ENCODE measurements at places on chromosomes 6 and 20.

- DNase-seq, result no peak
Measured at GRCh38 chr6:98579079-98579478, 255.3 kb upstream of the POU3F2 start.

DNA sequence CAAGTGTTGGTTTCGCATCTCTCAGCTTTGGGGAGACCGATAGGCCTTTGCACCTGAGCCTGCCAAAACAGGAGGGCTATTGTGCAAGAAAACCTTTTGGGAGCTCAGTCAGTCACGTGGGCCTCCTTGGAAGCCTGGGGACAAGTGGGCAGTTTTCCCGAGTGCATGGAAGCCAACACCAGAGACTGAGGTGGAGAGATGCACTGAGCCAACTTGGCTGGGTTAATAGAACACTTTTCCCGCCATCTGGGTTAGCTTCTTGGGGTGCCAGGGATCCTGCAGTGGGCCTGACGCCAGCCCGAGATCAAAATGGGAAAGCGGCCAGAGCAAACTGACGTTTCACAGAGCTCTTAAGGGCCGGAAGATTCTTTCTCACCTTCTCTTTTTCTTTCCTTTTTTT lies 2.8 kb upstream of the OOEP start:
- DNase-seq, result no peak

DNA sequence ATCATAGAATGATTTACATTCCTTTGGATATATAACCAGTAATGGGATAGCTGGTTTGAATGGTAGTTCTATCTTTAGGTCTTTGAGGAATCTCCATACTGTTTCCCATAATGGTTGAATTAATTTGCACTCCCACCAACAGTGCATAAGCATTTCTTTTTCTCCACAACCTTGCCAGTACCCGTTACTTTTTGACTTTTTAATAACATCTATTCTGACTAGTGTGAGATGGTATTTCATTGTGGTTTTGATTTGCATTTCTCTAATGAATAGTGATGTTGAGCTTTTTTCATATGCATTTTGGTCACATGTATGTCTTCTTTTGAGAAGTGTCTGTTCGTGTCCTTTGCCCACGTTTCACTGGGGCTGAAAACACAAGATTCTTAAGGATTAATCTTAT lies 107.3 kb downstream of the TINAG start:
- no peak for DNase-seq

DNA sequence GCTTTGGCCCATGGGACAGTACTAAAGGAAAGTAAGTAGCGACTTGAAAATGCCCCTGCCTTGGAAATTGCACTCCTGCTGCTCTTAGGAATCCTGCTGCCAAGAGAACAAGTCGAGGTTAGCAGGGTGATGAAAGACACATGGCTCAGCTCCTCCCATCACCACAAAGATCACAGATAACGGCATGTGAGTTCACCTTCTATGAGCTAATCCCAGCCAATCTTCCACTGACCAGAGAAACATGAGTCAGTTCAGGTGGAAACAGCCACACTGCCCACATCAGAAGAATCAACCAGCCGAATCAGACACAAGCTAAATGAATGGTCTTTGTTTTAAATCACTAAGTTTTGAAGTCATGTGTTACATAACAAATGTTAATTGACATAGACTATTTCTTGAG lies 106.3 kb downstream of the PRKN start:
- no peak for DNase-seq

- peak; percentile 27 for DNase-seq
Measured at GRCh38 chr6:111087871-111088667, 766 bp downstream of the SLC16A10 start.

DNA sequence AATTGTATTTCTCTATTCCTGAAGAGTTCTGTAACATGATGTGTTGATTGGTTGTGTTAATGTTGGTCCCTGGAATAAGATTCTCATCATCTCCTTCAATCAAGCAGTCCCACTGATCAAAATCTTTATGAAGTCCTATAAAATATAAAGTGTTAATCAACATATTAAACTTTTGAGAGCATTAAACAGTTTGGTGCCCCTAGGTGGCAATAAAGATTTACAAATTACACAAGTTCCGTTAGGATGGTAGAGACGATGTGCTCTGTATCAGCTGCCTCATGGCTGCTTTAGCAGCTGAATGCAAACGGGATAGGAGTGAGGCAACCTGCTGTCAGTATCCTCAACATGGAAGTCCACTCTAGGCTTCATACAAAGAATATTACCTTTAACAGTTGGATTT lies 16.9 kb downstream of the TDRD6 start:
- no peak for DNase-seq

- DNase-seq, result no peak
Measured at GRCh38 chr6:49540614-49541013, 9.9 kb upstream of the C6orf141 start.

DNA sequence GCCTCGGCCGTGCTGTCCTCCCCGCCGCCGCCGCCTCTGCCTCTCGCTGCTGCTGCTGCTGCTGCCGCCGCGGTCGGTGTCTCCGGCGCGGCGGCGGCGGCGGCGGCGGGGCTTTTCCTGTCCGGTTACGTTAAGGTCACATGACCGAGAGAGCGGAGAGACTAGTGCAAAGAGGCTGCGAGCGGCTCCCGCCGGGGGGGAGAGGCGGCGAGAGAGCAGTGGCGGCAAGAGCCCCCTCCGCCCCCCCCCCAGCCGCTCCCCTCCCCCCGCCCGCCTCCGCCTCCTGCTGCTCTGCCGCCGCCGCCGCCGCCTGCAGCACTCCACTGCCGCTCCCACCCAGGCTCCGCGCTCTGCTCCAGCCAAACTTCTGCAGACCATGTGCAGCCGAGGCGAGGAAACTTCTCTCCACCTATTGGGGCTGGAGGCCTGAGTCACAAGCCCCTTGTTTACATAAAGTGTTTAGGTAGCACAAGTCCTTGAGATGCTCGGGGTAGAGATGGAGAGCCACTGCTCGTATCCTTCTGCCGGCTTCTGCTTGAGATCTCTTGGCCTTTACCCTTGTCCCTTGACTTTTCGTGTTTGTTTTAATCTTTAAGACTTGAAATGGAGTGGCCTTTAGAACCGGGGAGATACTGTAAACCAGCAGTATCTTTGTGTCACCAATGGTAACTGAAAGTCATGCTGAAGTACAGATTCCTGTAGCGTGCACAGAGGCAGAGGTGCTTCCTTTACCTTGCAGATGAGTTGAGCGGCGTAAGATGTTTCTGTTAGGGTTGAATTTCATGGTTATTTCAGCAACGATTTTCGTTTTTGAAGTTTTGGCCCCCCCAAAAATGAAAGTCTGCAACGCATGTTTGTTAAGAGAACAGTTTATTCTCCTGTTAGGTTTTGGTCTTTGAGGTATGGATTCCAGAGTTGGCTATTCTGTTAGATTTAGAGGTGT lies at the start of gene ZBTB2:
Gene ZBTB2, minus strand, starts transcription at position 89 of the 943 bp plus-strand sequence. CDS start 17,922 bp downstream, outside the sequence.
- no peak for DNase-seq

DNA sequence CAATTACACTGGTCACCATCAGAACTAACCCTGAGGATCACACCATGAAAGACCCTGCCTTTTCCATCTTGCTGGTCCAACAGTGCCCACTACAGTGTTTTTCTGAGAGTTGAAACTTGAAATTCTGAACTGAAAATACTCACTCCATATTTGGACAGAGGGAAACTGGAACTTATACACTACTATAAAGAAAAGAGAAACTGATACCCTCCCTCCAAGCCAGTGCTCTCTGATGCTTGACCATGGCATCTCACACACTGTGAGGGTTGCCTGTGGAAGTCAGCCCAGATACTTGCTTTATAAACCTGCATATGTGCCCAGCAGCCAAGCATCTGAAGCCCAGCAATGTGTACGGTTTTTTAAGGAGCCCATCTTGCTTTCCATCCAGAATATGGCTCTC lies 108.7 kb downstream of the FOXA2 start:
- DNase-seq, result no peak

DNA sequence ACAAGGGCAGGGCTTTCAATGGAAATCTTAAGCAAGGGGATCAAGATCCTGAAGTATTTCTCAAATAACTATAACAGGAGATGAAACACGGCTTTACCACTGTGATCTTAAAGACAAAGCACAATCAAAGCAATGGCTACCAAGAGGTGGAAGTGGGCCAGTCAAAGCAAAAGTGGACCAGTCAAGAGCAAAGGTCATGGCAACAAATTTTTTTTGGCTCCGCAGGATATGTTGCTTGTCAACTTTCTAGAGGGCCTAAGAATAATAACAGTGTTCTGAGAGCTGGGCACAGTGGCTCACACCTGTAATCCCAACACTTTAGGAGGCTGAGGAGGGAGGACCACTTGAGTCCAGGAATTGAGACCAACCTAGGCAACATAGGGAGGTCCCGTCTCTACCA lies 54.1 kb downstream of the ILRUN start:
- no peak for DNase-seq

DNA sequence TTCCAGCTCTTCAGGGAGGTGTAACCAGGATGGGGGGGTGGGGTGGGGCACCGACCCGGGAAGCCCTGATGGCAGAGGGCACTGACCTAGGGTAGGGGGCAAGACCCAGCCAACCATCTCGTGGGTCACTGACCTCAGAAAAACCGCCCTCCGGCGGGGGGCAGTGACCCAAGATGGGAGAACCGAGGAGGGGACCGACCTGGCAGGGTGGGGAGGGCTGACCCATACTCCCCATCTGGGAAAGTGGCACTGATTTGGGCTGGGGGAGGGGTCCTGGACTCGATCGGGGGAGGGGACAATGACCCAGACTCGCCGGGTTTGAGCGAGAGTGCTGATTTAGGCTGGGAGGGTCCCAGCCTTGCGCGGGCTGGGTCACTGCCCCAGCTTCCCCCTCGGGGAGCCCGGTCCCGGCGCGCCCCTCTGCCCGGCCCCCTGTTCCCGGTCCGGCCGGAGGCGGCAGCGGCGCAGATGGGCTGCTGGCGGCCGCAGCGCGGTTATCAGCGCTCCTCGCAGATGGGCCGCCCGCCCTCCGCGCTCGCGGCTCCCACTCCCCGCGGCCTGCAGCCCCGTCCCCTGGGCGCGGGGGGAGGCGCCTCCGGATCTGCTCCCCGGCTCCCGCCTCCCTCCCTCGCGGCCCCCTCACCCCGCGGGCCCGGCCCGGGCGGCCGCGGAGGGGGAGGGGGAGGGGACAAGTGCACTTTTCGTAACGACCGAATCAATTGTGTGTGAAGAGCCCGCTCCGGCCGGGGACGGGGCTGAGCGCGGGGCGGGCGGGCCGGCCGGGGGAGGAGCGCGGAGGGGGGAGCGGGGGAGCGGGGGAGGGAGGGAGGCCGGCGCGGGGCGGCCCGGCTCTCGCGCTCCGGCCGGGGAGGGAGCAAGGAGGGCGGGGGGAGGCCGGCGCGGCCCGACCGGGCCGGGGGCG lies 2.2 kb downstream of the NOL4L start:
- DNase-seq, result no peak

- DNase-seq, result no peak
Measured at GRCh38 chr6:33779895-33780294, 9.0 kb downstream of the LEMD2 start.

DNA sequence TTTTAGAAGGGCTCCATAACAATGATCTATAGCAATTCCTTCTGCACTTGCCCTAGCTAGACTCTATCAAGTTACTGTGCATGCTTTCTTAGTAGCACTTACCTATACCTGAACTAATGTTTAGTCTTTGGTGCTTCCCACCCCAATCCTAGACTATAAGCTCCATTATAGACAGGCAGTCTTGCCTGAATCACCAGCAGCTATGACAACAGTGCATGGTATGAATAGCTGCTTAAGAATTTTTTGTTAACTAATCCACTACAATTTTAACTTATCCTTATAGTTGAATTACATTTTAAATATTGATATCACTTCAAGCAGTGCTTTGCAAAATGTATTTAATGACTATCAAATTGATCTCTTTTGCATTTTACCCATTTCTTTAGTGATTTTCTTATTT lies 164.3 kb downstream of the RPS12 start:
- DNase-seq, result no peak

- DNase-seq, result peak; percentile 51
Measured at GRCh38 chr6:13873288-13874190, 51.2 kb upstream of the RNF182 start.

- DNase-seq, result no peak
Measured at GRCh38 chr6:154649721-154650120, 83.5 kb upstream of the SCAF8 start.

GRCh38 chr20:16553684-16554083 lies 19.6 kb downstream of the KIF16B start:
- DNase-seq, result no peak

GRCh38 chr20:43554369-43554768 lies 4.5 kb upstream of the SGK2 start:
- no peak for DNase-seq

DNA sequence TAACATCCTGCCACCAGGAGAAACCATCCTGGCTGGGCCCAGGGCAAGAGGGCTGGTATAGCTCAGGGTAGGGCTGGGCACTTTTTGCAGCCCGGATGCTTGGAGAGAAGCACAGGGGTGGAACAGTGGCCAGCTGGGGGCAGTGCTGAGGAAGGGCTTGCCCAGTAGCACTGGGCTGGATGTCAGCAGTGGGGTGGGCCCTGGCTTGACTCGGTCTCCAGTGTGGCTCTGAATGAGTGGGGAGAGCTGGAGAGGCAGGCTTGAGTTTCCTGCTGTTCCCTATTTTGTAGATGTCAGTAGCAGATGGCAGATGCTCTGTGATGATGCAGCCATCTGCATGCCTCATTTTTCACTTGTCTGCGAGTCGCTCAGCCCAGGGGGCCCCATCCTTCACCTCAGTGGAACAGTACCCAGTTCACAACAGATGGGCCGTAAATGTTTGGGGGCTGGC lies 56.3 kb upstream of the TULP1 start:
- no peak for DNase-seq

GRCh38 chr6:128803911-128804310 lies 79.0 kb upstream of the LAMA2 start:
- no peak for DNase-seq

GRCh38 chr20:53657732-53658131 lies 64.1 kb upstream of the ZNF217 start:
- no peak for DNase-seq

DNA sequence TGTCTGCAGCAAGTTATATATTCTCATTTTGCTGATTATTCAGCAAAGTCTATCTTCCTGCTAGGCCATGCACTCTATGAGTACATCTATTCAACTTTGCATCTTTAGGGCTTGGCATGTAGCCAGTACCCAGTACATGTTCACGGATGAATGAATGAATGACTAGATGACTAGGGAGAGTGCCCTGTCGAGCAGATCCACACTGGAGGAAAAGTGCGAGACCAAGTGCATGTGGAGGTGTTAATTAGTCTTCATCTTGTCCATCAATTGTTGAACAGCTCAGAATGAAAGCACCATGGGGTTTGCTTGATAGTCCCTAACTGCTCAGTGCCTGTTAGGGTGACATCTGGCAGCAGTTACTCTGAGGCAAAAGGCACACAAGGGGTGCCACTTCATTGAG lies 30.4 kb downstream of the TM9SF4 start:
- DNase-seq, result no peak

- no peak for DNase-seq
Measured at GRCh38 chr20:50050660-50051308, 62.2 kb downstream of the UBE2V1 start.

GRCh38 chr6:53585208-53585900 lies 40.5 kb upstream of the GCLC start:
- DNase-seq, result no peak

GRCh38 chr6:116267836-116268588 lies 11.7 kb downstream of the TSPYL1 start:
- DNase-seq, result no peak

DNA sequence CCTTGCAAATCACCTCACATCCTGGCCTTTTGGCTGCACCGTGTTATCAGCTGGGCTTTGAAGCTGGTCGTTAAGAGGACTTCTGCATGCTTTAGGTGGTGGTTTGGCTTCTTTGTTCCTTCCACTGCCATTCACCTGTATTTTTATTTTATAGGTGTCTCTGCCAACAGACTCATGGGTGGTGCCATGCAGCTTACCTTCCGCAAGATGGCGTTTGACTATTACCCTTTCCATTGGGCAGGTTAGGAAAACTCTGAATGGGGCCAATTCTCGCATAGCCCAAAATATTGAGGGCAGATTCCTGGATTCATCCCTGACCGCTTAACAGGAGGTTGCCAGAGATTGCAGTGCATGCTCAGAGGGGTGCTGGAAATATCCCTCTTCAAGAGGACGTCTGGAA lies 32.4 kb downstream of the TAF11 start:
- no peak for DNase-seq

Measured in stimulated activated CD8-positive, alpha-beta memory T cell treated with anti-CD3 and anti-CD28 coated beads, Interleukin-4, amount 100 ng/mL, for 4 hours (primary cell).